A549 treated with dexamethasone at 1 μM for 4 hours (cell line): ENCODE measurements at places on chromosomes 13 and 19. TPM values are rescaled to one million over a fixed set of nuclear protein-coding genes. Genes with fewer than 3 reads are reported as not detected.

Gene NCR1
- total RNA-seq: not detected in 5 replicates

Gene SSC5D
- total RNA-seq: 0.28 to 0.84 TPM (median 0.58 TPM) in 5 replicates

Gene LPAR2
- total RNA-seq: 3.4 to 5.9 TPM (median 5.7 TPM) in 5 replicates

Gene ZNF677
- not detected in 5 replicates for total RNA-seq

Gene LCP1
- total RNA-seq: 0.13 to 0.30 TPM (median 0.15 TPM) in 5 replicates

Gene ZNF416
- 3.8 to 5.0 TPM (median 4.4 TPM) in 5 replicates for total RNA-seq

Gene VRK3
- 34.0 to 39.2 TPM (median 38.1 TPM) in 5 replicates for total RNA-seq

Gene FAM216B
- total RNA-seq: not detected in 5 replicates

Gene CYP4F8
- not detected in 5 replicates for total RNA-seq

Gene URAD
- total RNA-seq: not detected in 5 replicates

Gene C19orf85
- 0.10 TPM in 1 of 5 replicates, not detected in the others for total RNA-seq

Gene PSG2
- not detected in 5 replicates for total RNA-seq

Gene KLK8
- total RNA-seq: not detected in 5 replicates

Gene DHPS
- total RNA-seq: 36.5 to 47.0 TPM (median 44.5 TPM) in 5 replicates

Gene IGSF23
- total RNA-seq: 0.19 to 0.74 TPM (median 0.43 TPM) in 5 replicates

Gene KIR2DL4
- total RNA-seq: not detected in 5 replicates

Gene MTUS2
- 0.01 TPM in 2 of 5 replicates, not detected in the others for total RNA-seq

Gene C19orf38
- 0.07 to 0.18 TPM (median 0.14 TPM) in 4 of 5 replicates, not detected in the other for total RNA-seq

Gene SPATA13
- total RNA-seq: 6.2 to 11.0 TPM (median 9.3 TPM) in 5 replicates

Gene ZNF790
- 0.15 to 0.59 TPM (median 0.25 TPM) in 5 replicates for total RNA-seq

Gene S1PR5
- 0.98 to 1.7 TPM (median 1.4 TPM) in 5 replicates for total RNA-seq

Gene PSG7
- total RNA-seq: 0.04 to 0.11 TPM (median 0.06 TPM) in 5 replicates

Gene PSG3
- 0.07 to 0.15 TPM (median 0.08 TPM) in 5 replicates for total RNA-seq

Gene RNF17
- not detected in 5 replicates for total RNA-seq

Gene HSH2D
- 0.10 TPM in 1 of 5 replicates, not detected in the others for total RNA-seq

Gene OR7A5
- total RNA-seq: not detected in 5 replicates

Gene FUT2
- not detected in 5 replicates for total RNA-seq

Gene ZNF493
- 0.01 to 0.14 TPM (median 0.07 TPM) in 5 replicates for total RNA-seq

Gene PPP1R15A
- total RNA-seq: 76.6 to 102 TPM (median 92.1 TPM) in 5 replicates

Gene PNMA8B
- total RNA-seq: 0.02 TPM in 1 of 5 replicates, not detected in the others

Gene ATG4D
- total RNA-seq: 16.4 to 21.2 TPM (median 20.6 TPM) in 5 replicates

Gene CARS2
- 41.8 to 60.9 TPM (median 56.4 TPM) in 5 replicates for total RNA-seq

Gene SLC7A9
- 0.23 to 0.57 TPM (median 0.49 TPM) in 5 replicates for total RNA-seq

Gene ANGPTL8
- not detected in 5 replicates for total RNA-seq

Gene SPACA4
- 0.08 to 0.11 TPM in 2 of 5 replicates, not detected in the others for total RNA-seq

Gene CYP4F2
- 0.04 to 0.24 TPM (median 0.08 TPM) in 4 of 5 replicates, not detected in the other for total RNA-seq

Gene SLC7A1
- 25.5 to 40.8 TPM (median 35.5 TPM) in 5 replicates for total RNA-seq

Gene CHAF1A
- 18.1 to 25.2 TPM (median 23.6 TPM) in 5 replicates for total RNA-seq

Gene ZNF439
- total RNA-seq: not detected in 5 replicates

Gene IGFL1
- total RNA-seq: 1.5 to 2.2 TPM (median 1.7 TPM) in 5 replicates

Gene ZNF729
- not detected in 5 replicates for total RNA-seq

Gene TEAD2
- total RNA-seq: 14.1 to 19.5 TPM (median 17.1 TPM) in 5 replicates
